ENCODE measurements at places on chromosomes 11 and 22.
A peak's percentile ranks its signal among the peaks of the same experiment; 100 is the strongest.

GRCh38 chr22:30591191-30591587 is 521 bp downstream of the PES1 start:
- no peak for DNase-seq

- no peak for DNase-seq
Observed at GRCh38 chr11:65588199-65589054, 7.2 kb downstream of the KCNK7 start.

GRCh38 chr22:32331236-32331917 is 26.3 kb upstream of the RFPL3 start:
- DNase-seq = no peak

DNA sequence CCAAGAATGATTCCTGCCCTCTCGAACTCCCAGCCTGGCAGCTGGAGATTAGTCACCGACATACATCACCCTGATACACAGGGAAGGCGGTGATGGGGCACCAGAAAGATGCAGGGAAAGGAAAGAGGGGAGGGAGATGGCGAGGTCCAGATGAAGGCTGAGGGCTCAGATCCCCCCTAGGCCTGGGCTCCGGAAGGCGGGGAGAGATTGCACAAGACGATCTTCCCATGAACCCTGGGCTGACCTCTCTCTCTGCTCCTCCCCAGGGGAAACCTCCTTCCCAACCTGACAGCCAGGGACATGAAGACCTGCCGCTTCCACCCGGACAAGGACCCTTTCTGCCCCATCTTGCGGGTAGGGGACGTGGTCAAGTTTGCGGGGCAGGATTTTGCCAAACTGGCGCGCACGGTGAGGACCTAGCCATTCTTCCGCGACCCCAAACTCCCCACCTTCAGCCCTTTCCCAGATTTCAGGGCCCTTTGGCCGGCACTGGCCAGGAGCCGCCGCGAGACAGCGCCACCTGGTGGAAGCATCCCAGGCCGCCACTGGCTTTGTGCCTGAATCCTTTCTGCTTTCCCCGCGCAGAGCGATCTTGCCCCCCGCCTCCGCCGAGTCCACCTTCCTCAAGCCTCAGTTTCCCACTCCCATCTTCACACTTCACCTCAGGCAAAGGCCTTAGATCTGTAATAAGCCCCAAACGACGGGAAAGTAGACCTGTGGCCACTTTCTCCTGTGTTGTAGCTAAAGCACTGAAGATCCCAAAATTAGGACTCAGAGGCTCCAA is 11.5 kb downstream of the P2RX3 start:
- DNase-seq = peak; percentile 23

DNA sequence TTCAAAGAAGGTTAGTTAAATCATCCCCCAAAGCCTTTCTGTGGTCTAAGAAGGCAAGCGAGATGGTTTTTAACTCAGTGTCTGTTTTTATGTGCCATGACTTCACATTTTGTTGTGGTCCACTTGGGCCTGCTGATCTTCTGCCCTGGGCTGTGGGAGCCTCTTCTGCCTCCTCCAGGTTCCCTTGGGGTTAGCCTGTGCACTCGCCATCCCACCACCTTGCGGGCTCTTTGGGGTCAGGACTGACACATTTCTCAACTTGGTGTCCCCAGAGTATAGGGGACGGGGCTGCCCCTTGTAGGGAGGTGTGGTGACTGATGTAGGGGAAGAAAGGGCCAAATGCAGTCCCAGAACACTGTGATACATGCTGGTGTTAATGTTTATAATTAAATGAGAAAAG is 207.0 kb downstream of the TBC1D22A start:
- DNase-seq = no peak

DNA sequence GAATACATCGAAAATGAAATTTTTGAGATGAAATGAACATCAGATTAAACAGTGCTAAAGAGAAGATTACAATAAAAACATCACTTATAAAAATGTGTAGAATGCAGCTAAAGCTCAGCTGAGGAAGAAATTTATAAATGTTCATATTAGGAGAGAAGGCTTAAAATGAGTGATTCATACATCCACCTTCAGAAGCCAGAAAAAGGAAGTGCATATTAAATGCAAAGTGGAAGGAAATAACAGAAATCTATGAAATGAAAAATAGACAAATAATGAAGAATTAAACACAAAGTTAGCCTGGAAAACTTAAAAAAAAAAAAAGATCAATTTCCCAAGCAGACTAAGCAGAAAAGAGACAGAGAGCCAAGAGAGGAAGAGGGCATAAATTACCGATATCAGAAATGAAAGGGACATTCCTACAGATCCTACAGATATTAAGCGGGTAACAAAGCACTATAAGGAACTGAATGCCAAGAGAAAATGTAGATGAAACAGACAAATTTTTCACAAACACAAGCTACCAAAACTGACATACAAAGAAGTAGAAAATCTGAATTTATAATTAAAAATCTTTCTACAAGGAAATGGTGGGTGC is 7.2 kb upstream of the MOB2 start:
- no peak for DNase-seq

DNA sequence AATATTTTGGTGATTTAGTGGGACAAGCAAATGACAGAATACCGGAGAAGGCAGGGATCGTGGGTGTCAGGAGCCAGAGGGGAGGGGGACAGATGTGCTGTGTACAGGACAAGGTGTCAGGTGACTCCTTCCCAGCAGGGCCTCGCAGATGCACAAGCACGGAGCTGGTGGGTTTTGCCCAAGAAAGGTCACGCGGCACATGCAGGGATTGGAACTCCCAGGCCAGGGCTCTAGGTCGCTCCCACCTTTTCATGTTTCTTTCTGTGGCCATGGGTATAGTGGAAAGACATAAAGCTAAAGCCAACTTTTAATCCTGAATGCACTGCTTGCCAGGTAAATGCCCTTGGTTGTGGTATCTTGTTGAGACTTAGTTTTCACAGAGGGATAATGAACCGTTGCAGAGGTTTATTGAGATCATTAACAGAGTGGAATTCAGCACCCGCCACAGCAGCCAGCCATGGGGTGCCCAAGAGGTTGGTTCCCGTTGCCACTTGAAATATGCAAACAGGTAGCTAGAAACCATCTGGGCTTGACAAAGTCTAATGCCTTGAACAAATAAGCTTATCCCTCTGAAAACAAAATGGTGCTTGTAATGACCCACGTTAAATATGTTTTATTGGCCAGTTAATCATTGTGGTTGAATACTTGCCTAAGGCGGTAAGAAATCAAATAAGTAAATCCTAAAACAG is 10.1 kb downstream of the C22orf23 start:
- DNase-seq = no peak

DNA sequence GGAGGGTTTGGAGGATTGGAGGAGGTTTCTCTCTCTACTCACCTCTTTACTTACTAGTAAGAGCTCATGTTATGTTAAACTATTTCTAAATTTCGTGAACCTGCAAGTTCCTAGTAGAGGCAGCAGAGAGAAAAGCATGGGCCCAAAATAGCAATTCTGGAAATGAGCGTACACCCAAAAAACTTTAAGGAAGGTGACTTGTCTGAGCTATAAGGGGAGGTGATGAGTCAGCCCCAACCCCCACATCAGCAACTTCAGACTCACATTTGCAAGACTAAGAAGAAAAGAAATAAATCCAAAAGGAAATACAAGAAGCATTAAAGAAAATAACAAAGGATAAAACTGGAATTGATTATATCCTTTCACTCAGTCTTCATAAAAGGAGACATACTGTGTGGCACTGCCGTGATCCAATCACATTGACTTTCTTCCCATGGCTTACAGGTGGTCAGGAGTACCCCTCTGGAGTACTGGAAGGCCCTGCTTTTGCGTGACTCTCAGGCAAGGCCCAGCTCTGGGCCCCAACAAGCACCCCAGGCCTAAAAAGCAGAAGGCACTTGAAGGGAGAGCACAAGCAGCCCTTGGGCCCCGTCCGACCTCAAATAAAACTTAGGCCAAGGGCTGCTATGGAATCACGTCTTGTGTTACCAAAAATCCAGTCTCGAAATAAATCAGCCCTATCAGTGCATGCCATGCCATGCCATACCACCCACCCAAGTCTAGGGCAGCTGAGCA is 14.3 kb downstream of the PACSIN2 start:
- no peak for DNase-seq

DNA sequence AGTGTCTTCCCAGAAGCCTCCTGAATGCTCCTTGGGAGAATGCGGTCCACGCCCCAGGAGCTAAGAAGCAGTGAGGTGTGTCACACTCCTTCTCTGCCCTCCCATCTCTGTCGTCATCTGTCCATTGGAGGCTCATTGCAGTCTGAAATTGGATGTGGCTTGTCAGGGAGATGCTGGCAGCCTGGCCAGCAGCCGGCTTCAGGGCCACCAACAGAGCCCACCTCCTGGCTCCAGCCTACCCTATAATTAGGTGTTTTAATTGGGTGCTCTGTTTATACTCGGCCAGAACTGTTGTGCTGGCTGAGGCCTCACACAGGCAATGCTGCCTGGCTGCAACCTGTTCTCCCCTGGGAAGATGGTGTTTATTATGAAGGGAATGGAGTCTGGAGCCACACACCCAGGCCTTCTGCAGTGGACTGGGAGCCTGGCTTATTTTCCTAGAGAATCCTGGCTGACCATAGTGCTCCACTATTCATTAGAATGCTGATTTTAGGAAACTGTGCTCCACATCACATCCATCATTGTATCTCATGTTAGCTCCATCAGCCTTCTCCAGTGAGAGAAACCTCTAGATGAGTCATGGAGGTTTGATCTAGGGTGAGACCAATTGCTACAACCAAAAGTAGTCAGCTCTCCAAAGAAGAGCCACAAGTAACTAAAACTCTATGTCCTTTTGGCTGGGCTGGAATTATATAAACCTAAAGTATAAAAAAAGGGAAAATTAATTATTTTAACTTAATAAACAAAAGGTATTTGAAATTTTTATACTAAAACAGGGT is 86.8 kb upstream of the CRTAM start:
- DNase-seq = peak; percentile 98

- DNase-seq = no peak
Observed at GRCh38 chr11:23315286-23315685, 455.0 kb upstream of the CCDC179 start.

DNA sequence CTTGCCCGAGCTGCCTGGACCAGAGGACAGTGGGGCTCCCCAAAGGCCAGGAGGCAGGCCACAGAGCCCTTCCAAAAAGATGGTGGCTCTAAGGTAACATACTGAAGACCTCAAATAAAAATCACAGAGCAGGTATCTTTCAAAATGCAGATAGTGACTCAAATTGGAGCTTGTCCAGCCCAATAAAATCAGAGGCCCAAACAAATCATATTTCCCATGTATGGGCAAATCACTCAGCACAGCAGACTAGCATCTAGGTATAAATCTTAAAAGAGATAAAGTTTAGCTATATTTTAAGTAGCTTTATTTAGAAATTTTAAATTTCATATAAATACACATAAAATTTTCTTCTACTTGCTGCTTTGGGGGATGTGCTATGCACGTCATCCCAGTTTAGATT is 3.3 kb downstream of the TESMIN start:
- no peak for DNase-seq

DNA sequence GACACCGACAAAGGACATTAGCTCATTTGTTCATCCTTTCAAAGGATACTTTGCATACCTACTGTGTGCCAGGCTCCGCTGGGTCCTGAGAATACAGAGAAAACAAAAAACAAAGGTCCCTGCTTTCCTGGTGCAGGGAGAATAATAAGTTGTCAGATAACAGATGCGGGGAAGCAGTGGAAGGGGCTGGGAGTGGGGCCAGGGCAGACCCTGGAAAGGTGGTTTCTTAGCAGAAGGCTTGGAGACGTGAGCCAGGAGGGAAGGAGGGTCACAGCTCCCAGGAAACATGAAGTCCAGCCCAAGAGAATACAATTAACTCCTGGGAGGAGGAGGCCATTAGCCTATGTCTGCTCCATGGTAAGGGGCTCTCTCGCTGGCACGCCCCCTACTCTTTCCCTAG is 9.8 kb upstream of the ANO1 start:
- no peak for DNase-seq

DNA sequence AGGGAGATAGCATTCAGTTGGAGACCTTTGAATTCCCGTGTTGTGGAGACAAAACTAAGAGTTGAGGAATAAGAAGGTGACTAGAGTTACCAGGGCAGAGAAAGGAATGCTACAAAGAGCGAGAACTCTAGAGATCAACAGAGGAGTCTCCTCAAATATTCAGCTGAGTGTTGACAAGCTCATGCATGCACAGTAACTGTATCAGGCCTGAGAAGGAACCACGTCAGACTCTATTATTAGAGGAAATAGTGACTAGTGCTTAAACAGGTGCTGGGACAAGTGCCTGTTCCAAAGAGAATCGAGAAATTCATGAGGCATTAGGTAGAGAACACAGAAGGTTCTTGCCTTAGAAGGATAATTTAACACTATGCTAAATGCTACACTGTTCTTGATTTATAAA is 333.8 kb upstream of the CHORDC1 start:
- peak; percentile 46 for DNase-seq

- no peak for DNase-seq
Observed at GRCh38 chr22:48707763-48708557, 1119.7 kb downstream of the BRD1 start.

- no peak for DNase-seq
Observed at GRCh38 chr11:122597511-122597910, 58.0 kb upstream of the UBASH3B start.

GRCh38 chr11:35590412-35590811 is 27.8 kb upstream of the FJX1 start:
- DNase-seq = no peak

DNA sequence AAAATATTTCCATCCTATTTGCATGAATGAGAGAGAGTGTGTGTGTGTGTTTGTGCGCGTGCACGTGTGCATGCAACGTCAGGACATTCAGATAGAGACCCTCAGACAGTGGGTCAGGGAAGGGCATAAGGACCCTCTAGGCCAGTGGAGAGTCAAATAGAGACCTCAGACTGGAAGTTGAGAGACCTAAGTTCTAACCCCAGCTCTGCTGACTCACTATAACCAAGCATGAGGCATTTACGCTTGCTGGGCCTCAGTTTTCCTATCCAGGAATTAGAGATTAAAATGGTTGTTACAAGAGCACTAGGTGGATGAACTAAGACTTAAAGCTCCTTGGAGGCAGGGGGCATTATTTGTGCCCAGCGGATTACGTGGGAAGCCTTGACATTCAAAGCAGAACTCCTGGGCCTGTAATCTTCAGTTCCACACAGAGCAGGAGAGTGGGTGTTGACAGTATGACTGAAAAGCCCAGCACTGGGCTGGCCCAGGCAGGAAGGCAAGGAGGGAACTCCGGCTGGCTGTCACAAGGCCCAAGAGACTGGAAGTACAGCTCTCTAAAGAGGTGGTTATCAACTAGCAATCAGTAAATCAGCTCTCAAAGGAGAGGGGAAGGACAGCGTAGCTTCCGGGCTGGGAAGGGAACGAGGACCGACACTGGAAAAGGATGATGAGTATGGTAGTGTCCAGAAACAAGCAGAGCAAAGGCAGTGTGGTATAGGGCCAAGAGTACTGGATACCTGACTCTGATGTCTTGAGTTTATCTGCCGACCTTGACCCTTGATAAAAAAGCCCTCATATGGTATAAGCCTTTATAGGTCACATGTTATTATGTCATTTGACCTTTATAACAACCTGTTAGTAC is 9.2 kb downstream of the RHOG start:
- DNase-seq = no peak

- DNase-seq = no peak
Observed at GRCh38 chr22:23504516-23504915, 75.6 kb downstream of the IGLL1 start.

- DNase-seq = peak; percentile 42
Observed at GRCh38 chr11:65918211-65919140, at the start of gene C11orf68. Gene C11orf68, minus strand, starts transcription at chr11:65919062. Its CDS starts 31 bp downstream, at chr11:65919031.

Measured in NCI-H1105 treated with DMSO at 0.1 percent for 48 hours (cell line).